ENCODE measurements at places on chromosomes 4 and X. TPM values are rescaled to one million over a fixed set of nuclear protein-coding genes. Genes with fewer than 3 reads are reported as not detected.

GRCh38 chrX:118347131-118347530, 1.2 kb downstream of the WDR44 start:
- no peaks in the 10 kb centered on the region for H3K4me1 ChIP-seq
- peak overlapping the region; percentile 93 for H3K27ac ChIP-seq
- H3K27me3 ChIP-seq = no peaks in the 10 kb centered on the region
- H3K36me3 ChIP-seq = no peaks in the 10 kb centered on the region

DNA sequence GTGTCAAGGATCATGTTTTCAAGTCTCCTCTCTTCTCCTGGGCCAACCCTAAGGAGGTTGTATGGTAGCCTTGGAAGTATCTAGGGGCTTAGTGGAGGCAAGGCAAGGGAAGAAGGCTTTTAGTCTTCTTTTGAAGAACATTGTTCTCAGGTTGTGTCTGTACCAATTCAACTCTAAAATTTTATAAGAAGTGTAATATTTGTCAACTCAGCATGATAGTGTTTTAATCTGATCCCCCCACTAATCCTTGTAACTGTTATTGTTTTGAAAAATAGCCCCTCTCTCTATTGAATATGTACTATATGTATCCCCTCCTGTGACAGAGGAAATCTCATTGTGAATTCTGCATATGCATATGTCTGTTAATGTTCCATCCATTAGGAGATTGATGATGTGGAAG, 345.4 kb downstream of the CFAP299 start:
- H3K4me1 ChIP-seq = no peaks in the 10 kb centered on the region
- no peaks in the 10 kb centered on the region for H3K27me3 ChIP-seq
- H3K27ac ChIP-seq = no peak overlapping the region

Gene RWDD4
- total RNA-seq = 15.4 TPM

Gene ARHGAP6
- 7.0 TPM for total RNA-seq

Gene TMPRSS11D
- not detected for total RNA-seq

Gene KLB
- 2.2 TPM for total RNA-seq

DNA sequence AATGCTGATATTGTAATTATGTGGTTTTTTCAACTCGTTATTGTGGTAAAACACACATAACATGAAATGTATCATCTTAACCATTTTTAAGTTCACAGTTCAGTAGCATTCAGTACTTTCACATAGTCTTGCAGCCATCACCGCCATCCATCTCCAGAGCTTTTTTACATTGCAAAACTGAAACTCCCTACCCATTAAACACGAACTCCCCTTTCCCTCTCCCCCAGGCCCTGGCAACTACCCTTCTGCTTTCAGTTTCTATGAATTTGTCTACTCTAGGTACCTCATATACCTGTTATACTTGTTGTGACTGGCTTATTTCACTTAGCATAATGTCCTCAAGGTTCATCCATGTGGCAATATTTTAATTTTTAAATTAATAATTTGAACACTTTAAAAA, 380.6 kb downstream of the MAPK10 start:
- H3K36me3 ChIP-seq = no peaks in the 10 kb centered on the region
- no peak overlapping the region for H3K4me3 ChIP-seq
- no peak for DNase-seq

DNA sequence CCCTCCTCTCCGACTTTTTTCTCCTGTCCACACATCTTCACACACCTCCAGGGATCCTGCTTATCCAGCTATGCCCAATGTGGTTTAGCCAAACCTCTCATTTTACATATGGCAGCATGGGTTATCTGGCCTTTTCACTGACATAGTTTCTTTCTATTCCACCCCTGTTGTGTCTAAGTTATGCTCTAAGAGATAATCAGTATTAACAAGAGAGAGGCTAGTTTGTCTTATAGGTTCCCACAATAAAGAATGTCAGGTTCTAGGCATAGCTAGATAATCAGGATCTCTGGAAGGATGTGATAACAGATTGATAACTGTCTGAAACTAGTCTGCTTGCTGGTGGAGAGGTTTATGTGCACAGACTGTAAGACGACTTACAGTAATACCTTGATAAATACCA, 7.7 kb upstream of the GALNT7 start:
- DNase-seq = no peak
- H3K36me3 ChIP-seq = no peaks in the 10 kb centered on the region
- H3K4me1 ChIP-seq = no peaks in the 10 kb centered on the region
- H3K4me3 ChIP-seq = no peak overlapping the region
- H3K27ac ChIP-seq = no peak overlapping the region

Gene UBL4A
- 33.4 TPM for total RNA-seq

GRCh38 chrX:96126182-96126581, 558.5 kb upstream of the DIAPH2 start:
- peaks cover 5% of the 10 kb centered on the region for H3K27me3 ChIP-seq
- no peaks in the 10 kb centered on the region for H3K4me1 ChIP-seq
- H3K4me3 ChIP-seq = no peak overlapping the region
- DNase-seq = no peak

Gene BEX2
- 9.7 TPM for total RNA-seq

DNA sequence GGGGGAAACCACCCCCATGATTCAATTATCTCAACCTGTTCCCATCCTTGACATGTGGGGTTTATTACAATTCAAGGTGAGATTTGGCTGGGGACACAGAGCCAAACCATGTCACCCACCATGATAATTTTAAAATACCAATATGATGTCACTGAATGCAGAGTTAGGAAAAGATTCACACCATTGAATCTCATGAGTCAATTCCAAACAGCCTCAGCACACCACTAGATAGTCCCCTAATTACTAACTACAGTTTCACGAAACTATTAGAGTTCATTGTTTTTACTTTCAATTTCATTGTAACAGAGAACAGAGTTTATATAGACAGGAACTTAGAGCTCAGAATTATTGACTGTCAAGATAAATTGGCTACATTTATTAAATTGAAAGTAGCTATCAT, 410.2 kb downstream of the FAM47A start:
- H3K4me1 ChIP-seq = no peaks in the 10 kb centered on the region
- H3K27ac ChIP-seq = no peak overlapping the region
- H3K36me3 ChIP-seq = no peaks in the 10 kb centered on the region
- H3K4me3 ChIP-seq = no peak overlapping the region

Gene VCX3B
- not detected for total RNA-seq

Gene TBX22
- total RNA-seq = not detected

Gene IL21
- not detected for total RNA-seq

DNA sequence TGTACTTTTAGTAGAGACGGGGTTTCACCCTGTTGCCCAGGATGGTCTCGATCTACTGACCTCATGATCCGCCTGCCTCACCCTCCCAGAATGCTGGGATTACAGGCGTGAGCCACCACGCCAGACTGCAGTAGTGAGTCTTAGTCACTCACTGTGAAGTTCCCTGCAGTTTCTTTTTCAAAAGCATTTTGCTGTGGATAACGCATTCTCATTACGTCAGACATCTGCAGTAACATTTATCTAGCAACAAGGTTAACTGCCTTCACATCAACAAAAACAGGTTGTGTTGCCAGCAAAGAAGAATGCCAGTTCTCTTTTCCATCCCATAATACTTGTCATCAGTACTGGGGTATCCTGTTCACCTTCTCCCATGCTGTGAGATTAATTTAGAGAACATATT, 164.6 kb downstream of the DHRSX start:
- H3K36me3 ChIP-seq = no peaks in the 10 kb centered on the region
- no peak for DNase-seq
- H3K4me1 ChIP-seq = no peaks in the 10 kb centered on the region
- H3K27ac ChIP-seq = no peak overlapping the region
- no peak overlapping the region for H3K4me3 ChIP-seq

DNA sequence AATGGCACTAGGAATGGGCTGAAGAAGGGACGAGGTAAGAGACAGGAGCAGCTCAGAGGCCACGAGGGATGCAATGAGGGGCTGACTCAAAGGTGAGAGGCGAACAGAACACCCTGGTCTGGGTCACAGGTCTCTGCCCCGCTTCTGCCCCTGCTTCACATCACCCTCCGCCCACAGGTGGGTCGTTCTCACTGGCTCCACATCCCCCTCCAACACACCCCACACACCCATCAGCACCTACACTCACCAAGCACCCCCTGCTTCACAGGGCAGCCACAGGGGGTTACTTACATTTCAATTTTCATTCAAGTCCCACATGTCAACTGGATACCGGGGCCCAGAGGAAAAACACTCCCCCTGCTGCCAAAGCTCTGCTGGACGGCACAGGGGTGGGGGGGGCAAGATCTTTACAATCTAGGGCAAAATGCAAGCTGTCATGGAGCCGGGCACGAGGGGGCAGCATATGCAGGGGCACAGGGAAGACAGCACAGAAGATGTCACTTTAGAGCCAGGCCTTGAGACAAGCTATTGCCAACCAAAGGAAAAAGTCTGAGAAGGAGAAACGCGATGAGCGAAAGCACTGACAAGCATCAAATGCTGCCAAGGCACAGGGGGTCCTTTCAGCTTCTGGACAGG, 94.0 kb downstream of the AFAP1 start:
- H3K4me3 ChIP-seq = no peak overlapping the region
- no peak for DNase-seq
- H3K27ac ChIP-seq = no peak overlapping the region
- H3K27me3 ChIP-seq = no peaks in the 10 kb centered on the region

Gene STBD1
- 8.8 TPM for total RNA-seq

Gene AP1AR
- 20.0 TPM for total RNA-seq

Gene COL4A6
- total RNA-seq = 1.4 TPM

GRCh38 chr4:99586322-99586721, 11.7 kb downstream of the MTTP start:
- no peaks in the 10 kb centered on the region for H3K27me3 ChIP-seq
- H3K4me3 ChIP-seq = no peak overlapping the region

DNA sequence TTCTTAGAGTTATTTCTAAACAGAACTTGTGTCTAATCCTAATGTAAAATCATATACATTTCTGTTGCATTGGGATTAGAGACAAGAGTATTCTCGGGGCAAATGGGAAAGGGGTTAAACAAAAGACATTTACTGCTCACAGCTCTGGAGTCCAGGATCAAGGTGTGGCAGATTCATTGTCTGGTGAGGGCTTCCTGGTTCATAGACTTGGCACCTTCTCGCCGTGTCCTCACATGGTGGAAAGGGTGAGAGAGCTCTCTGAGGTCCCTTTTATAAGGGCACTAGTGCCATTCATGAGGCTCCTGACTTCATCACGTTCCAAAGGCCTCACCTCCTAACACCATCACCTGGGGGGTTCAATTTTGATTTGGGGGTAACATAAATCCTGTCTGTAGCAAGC, 90.3 kb upstream of the PRKX start:
- no peaks in the 10 kb centered on the region for H3K36me3 ChIP-seq
- H3K4me3 ChIP-seq = no peak overlapping the region
- no peak for DNase-seq
- H3K27me3 ChIP-seq = peaks cover 7% of the 10 kb centered on the region
- no peak overlapping the region for H3K27ac ChIP-seq

GRCh38 chr4:57424232-57424897, 314.2 kb upstream of the IGFBP7 start:
- no peak overlapping the region for H3K4me3 ChIP-seq
- H3K27ac ChIP-seq = no peak overlapping the region
- no peaks in the 10 kb centered on the region for H3K36me3 ChIP-seq

GRCh38 chrX:1763294-1763693, 148.4 kb downstream of the ASMT start:
- no peaks in the 10 kb centered on the region for H3K36me3 ChIP-seq
- no peak for DNase-seq
- no peak overlapping the region for H3K4me3 ChIP-seq
- H3K4me1 ChIP-seq = no peaks in the 10 kb centered on the region
- no peaks in the 10 kb centered on the region for H3K27me3 ChIP-seq
- no peak overlapping the region for H3K27ac ChIP-seq

- DNase-seq = no peak
- H3K27me3 ChIP-seq = no peaks in the 10 kb centered on the region
- H3K27ac ChIP-seq = no peak overlapping the region
- no peaks in the 10 kb centered on the region for H3K4me1 ChIP-seq
Measured at GRCh38 chr4:81629366-81629765, 157.7 kb upstream of the RASGEF1B start.

GRCh38 chrX:121036137-121036536, 11.3 kb upstream of the GLUD2 start:
- no peak overlapping the region for H3K27ac ChIP-seq
- H3K36me3 ChIP-seq = no peaks in the 10 kb centered on the region
- no peaks in the 10 kb centered on the region for H3K27me3 ChIP-seq
- H3K4me3 ChIP-seq = no peak overlapping the region
- no peak for DNase-seq
